HFFc6 (cell line): ENCODE measurements at places on chromosomes 12 and 14. TPM values are rescaled to one million over a fixed set of nuclear protein-coding genes. Genes with fewer than 3 reads are reported as not detected.

FSCB gene
- not detected in 3 replicates for total RNA-seq

- peak overlapping the region; percentile 68 for H3K27ac ChIP-seq
- H3K4me3 ChIP-seq: peak overlapping the region; percentile 56
- peaks cover 36% of the 10 kb centered on the region for H3K36me3 ChIP-seq
- H3K27me3 ChIP-seq: no peaks in the 10 kb centered on the region
These were observed 327.2 kb downstream of the RAD51B start for GRCh38 chr14:68146818-68147217.

DNA sequence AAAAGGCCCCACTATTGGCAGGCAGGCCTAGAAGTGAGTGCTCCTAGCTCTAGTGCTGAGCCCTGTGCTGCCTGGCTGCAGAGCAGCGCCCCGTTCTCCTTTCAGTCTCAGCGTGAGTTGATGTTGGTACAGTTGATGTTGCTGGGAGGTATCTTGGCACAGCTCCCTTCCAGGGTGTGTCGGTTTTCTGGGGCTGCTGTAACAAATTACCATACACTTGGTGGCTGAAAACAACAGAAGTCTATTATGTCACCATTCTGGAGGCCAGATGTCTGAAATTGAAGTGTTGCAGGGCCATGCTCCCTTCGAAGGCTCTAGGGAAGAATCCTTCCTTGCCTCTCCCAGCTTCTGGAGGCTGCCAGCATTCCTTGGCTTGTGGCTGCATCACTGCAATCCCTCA lies 151.4 kb downstream of the TSPAN9 start:
- DNase-seq: no peak
- H3K27ac ChIP-seq: no peak overlapping the region
- H3K36me3 ChIP-seq: peaks cover 13% of the 10 kb centered on the region
- peaks cover 12% of the 10 kb centered on the region for H3K4me1 ChIP-seq
- H3K4me3 ChIP-seq: no peak overlapping the region

- H3K4me3 ChIP-seq: no peak overlapping the region
- H3K27ac ChIP-seq: no peak overlapping the region
- no peaks in the 10 kb centered on the region for H3K27me3 ChIP-seq
- H3K4me1 ChIP-seq: peaks cover 38% of the 10 kb centered on the region
- no peaks in the 10 kb centered on the region for H3K36me3 ChIP-seq
These were observed 1136.4 kb upstream of the TMEM132C start for GRCh38 chr12:127130506-127131124.

DNA sequence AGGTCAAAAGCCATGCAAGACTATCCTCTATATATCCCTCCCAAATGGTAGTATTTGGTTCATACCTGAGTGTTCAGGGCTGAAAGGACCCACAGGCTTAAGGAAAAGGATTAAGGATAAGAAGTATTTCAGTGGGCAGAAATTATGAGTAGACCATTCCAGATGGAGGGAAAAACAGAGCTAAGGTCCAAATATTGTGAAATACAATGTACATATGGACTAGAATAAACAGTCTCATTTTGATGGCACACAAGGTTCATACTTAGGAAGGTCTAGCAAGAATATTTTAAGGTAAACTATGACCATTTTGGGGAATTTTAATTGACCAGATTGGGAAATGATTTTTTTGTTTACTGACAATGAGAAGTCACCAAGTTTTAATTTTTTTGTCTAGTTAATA lies 124.6 kb downstream of the PRKD1 start:
- peaks cover 11% of the 10 kb centered on the region for H3K4me1 ChIP-seq
- no peaks in the 10 kb centered on the region for H3K27me3 ChIP-seq
- no peak overlapping the region for H3K27ac ChIP-seq
- no peaks in the 10 kb centered on the region for H3K36me3 ChIP-seq
- DNase-seq: no peak
- no peak overlapping the region for H3K4me3 ChIP-seq

GRCh38 chr12:56521590-56522371 lies at the start of gene RBMS2:
Gene RBMS2, plus strand, starts transcription at chr12:56521820. Its CDS starts 204 bp downstream, at chr12:56522024.
- no peaks in the 10 kb centered on the region for H3K27me3 ChIP-seq
- H3K36me3 ChIP-seq: peaks cover 8% of the 10 kb centered on the region; the same call in 1 of the 2 replicates
- peaks cover 55% of the 10 kb centered on the region for H3K4me1 ChIP-seq
- peak; percentile 91 for DNase-seq
- peak within 1 kb of the TSS; percentile 92 for H3K4me3 ChIP-seq
- H3K27ac ChIP-seq: peak within 1 kb of the TSS; percentile 72

BRI3BP gene
- 5.9 to 9.5 TPM (median 7.7 TPM) in 3 replicates for total RNA-seq

DNA sequence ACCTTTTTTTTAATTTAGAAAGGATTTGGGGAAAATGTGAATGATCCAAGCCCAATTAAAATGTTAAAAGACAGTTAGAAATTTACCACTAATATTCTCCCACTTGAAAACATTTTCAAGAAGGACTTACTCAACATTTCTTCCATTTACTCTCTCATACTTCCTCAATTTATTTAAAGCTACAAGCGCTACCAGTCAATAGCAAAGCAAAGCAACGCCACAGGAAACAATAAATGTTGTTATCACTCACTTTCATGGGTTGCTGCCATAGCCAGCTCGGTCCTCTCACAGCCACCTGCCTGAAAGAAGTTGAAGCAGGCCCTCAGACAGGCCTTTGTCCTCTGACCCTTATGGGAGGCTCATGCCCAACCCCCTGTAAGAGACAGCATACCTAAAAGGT lies 6.0 kb upstream of the SOS2 start:
- no peak overlapping the region for H3K4me3 ChIP-seq
- H3K4me1 ChIP-seq: peaks cover 6% of the 10 kb centered on the region
- no peak overlapping the region for H3K27ac ChIP-seq
- H3K27me3 ChIP-seq: no peaks in the 10 kb centered on the region

GRCh38 chr12:43148691-43149090 lies 403.3 kb downstream of the ADAMTS20 start:
- H3K27me3 ChIP-seq: peaks cover 3% of the 10 kb centered on the region; the same call in 1 of the 2 replicates
- H3K27ac ChIP-seq: no peak overlapping the region
- no peak overlapping the region for H3K4me3 ChIP-seq
- DNase-seq: no peak
- H3K36me3 ChIP-seq: no peaks in the 10 kb centered on the region
- H3K4me1 ChIP-seq: peaks cover 28% of the 10 kb centered on the region; the same call in 1 of the 2 replicates

AQP5 gene
- not detected in 3 replicates for total RNA-seq

ZNF891 gene
- total RNA-seq: 0.63 and 0.68 TPM in 2 replicates

DNA sequence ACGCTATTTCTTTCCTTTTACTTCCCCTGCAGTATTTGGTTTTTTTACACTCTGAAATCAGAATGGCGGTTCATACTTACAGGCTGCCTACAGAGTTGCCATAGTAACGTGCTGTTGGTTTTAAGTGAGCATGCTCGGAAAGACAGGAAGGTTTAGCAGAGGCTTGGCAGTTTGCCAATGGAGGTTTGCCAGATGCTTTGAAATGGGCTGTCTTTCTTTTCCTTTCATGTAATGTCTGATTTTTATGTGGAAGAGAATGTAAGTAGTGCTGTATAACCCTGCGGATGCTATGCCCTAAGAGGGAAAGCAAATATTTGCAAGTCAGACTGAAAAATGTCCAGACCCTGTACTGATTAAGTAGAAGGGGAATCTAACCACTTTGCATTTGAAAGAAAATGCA lies 32.8 kb downstream of the ARID4A start:
- H3K36me3 ChIP-seq: peaks cover 11% of the 10 kb centered on the region
- H3K4me3 ChIP-seq: peak overlapping the region; percentile 46; the same call in 1 of the 2 replicates
- peak overlapping the region; percentile 76 for H3K27ac ChIP-seq
- DNase-seq: peak; percentile 89

GRCh38 chr12:11823043-11823442 lies 173.6 kb downstream of the ETV6 start:
- H3K27ac ChIP-seq: peak overlapping the region; percentile 45; the same call in 1 of the 2 replicates
- 0 out of 2 replicates have a peak, but pooled peaks cover 1% of the 10 kb centered on the region for H3K27me3 ChIP-seq
- peaks cover 9% of the 10 kb centered on the region for H3K36me3 ChIP-seq
- peak; percentile 24 for DNase-seq
- H3K4me3 ChIP-seq: no peak overlapping the region

DNA sequence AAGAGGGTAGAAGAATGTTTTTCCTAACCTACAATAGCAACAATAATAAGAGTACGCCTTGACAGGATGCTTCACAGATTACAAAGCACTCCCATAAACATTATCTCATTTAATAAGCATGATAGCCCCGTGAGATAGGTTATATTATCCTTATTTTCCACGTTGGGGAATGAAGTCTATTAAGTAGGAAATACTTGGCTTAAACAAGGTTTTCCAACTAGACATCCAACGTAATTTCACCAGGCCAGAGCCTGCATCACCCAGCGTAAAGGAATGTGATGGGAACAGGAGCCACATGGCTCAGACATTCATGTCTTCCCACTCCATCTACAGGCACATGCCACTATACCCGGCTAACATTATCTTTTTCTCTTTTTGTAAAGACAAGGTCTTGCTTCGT lies 223.4 kb upstream of the AMIGO2 start:
- H3K4me1 ChIP-seq: peaks cover 56% of the 10 kb centered on the region
- H3K27me3 ChIP-seq: no peaks in the 10 kb centered on the region
- H3K36me3 ChIP-seq: peaks cover 10% of the 10 kb centered on the region; the same call in 1 of the 2 replicates
- H3K4me3 ChIP-seq: no peak overlapping the region
